ENCODE measurements at places on chromosomes 7 and 10.

DNA sequence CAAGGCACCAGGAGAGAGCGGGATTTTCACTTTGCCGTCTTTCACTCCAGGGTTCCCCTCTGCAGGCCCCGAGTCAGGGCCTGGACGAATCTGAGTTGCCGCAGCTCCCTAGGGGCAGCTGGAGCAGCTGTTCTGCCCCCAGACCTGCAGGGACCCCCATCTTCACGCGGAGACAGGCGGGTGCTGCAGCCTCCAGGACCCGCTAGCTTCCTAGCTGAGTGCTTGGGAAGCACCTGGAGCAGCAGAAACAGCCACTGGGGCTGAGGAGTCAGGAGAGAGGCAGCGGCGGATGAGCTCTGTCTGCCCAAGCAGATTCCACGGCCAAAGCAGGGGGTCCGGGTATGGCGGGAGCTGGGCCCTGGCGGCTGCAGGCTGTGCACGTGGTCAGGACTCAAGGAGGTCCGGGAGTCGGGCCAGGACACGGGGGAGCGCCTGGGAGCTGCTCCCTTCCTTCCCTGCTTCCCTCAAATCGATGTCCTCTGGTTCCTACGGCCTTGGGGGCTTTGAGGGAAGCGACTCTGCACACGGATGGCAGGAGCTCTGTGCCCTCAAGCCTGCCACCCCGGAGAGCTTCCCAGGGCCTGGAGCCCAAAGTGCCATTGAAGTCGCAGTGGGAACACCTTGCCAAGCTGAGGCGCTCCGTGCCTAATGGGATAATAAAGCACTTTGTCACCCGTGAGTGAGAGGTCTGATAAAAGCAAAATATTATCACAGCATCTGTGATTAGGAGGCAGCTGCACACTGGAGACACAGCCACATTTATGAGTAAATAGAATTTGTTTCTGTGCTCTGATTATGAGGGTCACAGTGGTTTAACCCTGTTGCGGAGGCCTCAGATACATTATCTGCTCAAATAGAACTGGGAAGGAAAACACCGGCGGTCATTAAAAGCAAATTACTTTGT, 17.2 kb downstream of the MNX1 start:
- DNase-seq: no peak
- no peaks in the 10 kb centered on the region for H3K36me3 ChIP-seq
- no peak overlapping the region for H3K27ac ChIP-seq
- H3K27me3 ChIP-seq: peaks cover 6% of the 10 kb centered on the region

DNA sequence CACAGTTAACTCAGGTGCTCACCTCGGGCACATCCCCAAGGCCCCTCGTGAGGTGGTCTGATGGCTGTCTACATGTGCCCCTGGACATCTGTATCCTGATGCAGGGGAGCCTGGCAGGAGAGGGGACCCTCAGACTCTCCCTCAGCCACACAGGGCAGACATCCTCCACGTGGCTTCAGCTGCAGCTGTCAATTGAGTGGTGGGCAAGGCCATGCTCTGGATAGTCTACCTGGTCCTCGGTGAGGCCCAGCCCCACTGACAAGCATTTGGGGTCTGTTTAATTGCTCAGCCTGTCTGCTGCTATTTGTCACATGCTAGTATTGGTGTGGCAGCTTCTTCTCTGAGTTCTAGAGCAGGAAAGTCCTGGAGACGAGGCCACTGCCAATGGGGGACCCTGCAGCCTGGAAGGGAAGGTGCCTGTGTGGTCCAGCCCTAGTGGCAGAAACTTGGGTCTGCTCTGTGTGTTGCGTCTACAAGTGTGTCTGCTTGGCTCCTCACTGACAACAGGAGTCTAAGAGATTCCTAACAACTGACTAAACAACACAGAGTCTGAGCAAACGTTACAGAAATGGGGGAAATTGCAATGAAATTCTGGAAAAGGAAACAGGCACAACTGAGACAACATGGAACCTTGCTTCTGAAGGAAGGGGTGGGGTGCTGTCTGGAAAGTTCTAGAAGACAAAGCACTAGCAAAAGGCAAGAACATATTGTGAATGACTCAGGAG, 59.3 kb upstream of the IGFBP3 start:
- peaks cover 6% of the 10 kb centered on the region for H3K4me1 ChIP-seq
- no peak overlapping the region for H3K4me3 ChIP-seq
- H3K27ac ChIP-seq: no peak overlapping the region
- no peak for DNase-seq

DNA sequence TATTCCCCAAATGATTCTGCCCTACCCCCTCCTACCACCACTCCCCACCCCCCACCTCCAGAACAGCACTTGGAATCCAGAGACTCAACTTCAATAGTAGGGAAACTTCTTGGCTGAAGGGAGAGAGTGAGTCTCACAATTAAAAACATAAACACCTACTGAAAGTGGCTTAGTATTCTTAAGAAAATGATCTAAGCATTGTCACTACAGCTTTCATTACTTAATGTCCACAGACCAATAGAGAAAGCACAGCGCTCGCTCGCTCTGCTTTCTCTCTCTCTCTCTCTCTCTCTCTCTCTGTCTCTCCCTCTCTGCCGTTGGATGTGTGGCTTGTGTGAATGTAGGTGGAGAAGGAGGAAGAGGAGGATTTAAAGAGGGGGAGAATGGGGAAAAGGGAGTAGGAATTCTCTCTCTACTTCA, 1.5 kb upstream of the SEMA3A start:
- H3K36me3 ChIP-seq: no peaks in the 10 kb centered on the region
- no peaks in the 10 kb centered on the region for H3K4me1 ChIP-seq

DNA sequence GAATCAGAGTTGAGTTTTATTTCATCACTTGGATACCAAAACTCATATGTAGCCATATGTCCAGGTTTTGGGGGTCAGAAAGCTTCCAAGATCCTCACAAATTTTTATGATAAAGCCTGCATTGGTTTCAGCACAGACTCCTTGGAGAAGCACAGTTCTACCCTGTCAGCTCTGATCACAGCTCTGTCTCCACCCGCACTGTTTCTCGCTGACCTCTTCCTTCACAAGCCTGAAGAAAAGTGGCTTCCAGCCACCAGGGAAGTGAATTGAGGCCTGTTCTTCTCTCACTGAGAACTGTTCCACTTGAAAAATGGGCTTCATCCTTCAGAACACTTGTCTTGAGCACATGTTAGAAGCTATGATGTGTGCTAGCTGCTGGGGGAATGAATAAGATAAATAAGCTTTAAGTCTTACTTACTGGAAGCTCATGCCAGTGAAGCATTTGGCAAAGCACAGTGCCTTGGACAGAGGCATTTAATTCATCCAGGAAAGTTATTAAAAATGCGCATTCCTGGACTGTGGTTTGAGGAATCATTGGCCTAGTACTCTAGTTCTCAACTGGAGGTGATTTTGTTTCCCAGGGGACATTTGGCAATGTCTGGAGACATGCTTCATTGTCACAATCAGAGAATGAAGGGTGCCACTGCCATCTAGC, 133.6 kb downstream of the BMPER start:
- no peaks in the 10 kb centered on the region for H3K36me3 ChIP-seq
- H3K27ac ChIP-seq: no peak overlapping the region
- no peak overlapping the region for H3K4me3 ChIP-seq
- H3K27me3 ChIP-seq: no peaks in the 10 kb centered on the region
- DNase-seq: no peak

DNA sequence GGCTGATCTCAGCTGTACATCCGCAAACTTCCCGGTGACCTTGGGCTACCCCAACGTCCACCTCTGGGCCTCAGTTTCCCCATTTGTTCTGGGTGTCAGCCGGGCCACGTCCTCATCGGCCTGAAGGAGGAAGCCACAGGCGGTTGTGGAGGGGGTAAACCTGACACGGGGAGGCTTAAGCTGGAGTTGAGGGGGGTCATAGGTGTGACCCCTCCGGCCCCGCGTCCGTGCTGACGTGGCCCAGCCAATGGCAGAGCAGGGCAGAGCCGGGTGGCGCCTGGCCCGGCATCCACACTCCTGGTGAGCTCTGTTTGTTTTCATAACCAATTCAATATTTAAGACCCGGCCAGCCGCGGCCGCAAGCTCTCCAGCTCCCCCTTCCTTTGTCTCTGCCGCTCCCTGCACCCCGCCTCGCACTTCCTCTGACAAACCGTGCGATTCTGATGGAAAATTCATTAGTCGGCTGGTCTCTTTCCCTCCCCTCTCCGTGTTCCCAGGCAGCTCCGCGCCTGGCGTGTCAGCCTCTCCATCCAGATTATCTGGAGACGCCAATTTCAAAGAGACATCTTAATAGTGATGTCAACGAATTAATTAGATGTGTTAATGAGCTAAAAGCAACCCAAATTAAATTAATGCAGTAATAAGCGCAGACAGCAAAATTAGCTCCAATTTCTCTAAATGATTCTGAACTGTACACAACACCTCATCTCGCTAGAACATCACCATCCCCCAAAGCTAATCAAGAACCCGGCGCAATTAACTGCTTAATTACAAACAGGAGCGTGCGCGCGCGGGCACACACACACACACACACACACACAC, 55.4 kb downstream of the MICALL2 start:
- H3K27me3 ChIP-seq: no peaks in the 10 kb centered on the region
- H3K36me3 ChIP-seq: no peaks in the 10 kb centered on the region
- H3K4me1 ChIP-seq: no peaks in the 10 kb centered on the region
- no peak for DNase-seq
- no peak overlapping the region for H3K27ac ChIP-seq

GRCh38 chr7:31633467-31633866, 53.5 kb upstream of the PPP1R17 start:
- H3K27ac ChIP-seq: no peak overlapping the region
- no peaks in the 10 kb centered on the region for H3K27me3 ChIP-seq
- H3K36me3 ChIP-seq: no peaks in the 10 kb centered on the region
- H3K4me1 ChIP-seq: peaks cover 3% of the 10 kb centered on the region
- H3K4me3 ChIP-seq: no peak overlapping the region

All from H1 (cell line).